ENCODE measurements at places on chromosomes 7 and 10.

DNA sequence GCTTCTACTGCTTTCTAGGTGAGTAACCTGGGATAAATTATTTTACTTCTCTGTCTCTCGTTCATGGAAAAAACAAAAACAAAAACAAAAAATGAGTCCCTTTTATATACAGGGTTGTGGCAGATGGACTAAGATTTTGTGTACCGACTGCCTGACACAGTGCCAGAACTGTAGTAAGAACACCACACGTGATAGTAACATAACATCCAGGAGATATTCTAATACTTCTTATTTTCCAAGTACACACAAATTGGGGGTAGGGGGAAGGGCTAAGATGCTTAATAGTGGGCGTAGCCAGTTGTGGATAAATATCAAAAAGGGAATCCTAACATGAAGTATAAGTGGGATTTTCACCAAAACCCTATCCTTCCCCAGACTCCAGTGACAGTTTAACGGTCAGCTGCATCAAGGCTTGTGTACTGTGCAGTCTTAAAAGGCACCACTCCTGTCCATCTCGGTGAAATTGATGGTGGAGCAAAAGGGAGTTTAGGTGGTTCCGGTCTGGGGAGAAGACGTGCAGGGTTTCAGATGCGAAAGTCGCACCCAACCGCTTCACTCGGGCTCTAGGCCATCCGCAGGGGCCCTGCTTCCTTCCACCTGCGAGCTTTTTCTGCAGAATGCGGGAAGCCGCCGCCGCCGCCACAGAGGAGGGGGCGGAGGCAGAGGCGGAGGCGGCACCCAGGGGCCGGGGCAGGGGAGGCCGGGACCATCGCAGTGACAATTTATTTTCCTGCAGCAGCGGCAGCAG is at the start of gene STAMBPL1:
TSS of gene STAMBPL1 (plus strand) at position 712 of the 748 bp plus-strand sequence. CDS start 21,464 bp downstream, outside the sequence.
- DNase-seq = no peak

DNA sequence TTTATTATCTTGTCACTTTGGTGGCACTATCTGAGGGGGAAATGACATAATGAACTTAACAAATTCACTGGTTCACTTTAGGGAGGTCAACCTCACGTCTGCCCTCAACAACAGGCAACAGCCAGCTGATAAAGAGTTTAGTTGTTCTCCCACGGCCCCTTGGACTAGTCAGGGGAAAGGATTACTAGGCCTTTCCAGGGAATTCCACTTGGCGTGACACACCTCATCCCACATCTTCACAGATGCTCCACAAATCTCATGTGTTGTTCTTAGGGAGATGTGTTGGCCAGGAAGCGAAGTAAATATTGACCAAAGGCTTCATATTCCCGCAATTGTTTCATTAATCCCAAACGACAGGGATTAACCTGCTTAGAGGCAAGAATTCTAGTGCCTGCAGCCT is 183.5 kb upstream of the CDCA7L start:
- DNase-seq = no peak

GRCh38 chr10:111634191-111634590 is 549.4 kb downstream of the GPAM start:
- no peak for DNase-seq

- DNase-seq = no peak
These were observed 82.5 kb downstream of the ZNF467 start for GRCh38 chr7:149690688-149691446.

DNA sequence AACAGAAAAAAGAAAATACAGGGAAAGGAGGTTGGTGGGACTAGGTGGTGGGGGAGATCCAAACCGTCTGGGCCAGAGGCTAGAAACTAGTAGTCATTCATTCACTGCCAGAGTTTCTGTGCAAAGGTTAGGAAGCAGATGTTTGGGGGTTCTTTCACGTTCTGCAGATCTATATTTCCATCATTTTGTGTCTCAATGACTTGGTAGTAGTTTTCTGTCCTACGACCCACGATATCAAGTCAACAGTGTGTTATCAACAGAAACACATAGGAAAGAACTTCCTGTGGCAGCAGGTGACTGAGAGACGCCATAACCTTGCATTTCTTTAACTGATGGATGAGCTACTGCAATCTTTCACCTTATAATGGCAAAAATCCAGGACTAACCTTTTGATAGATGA is 1.8 kb downstream of the CEP55 start:
- no peak for DNase-seq

DNA sequence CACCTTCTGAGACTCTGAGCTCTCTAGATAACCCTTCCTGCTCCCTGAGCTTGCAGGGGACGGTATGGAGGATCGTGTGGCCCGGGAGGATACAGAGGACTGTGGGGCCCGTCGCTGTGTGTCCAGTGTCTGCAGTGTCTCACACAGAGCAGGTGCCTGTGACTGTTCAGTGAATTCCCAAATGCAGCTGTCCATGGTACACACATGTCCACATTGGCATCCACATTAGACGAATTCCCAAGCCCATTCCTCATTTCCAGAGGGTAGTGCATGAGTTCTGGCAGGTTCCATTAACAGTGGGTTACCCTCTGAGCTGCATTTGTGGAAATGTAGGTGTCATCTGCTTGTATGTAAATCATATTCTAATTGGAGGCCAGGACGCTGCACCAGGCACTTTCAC is 39.5 kb downstream of the WDFY4 start:
- no peak for DNase-seq

- DNase-seq = no peak
These were observed 41.5 kb upstream of the PPP3CB start for GRCh38 chr10:73537288-73537687.

GRCh38 chr10:10956681-10957542 is 60.8 kb upstream of the CELF2 start:
- DNase-seq = no peak

- DNase-seq = no peak
These were observed 9.2 kb downstream of the SP8 start for GRCh38 chr7:20777377-20778062.

DNA sequence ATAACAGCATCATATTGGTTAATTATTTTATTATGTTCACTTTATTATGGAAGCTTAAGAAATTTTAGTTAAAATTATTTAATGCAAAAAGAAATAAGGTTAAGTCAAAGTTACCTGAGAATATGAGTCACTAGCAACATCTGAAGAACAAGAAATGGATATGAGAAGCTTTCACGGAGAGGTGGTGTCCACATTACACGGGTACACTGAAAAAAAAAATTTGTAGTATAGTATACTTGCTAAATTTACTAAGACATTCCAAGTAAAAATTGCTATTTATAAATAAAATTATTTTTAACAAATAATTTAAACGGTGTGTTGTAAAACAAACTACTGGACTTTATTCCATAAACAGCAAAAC is 63.9 kb downstream of the DPY19L1 start:
- DNase-seq = no peak

DNA sequence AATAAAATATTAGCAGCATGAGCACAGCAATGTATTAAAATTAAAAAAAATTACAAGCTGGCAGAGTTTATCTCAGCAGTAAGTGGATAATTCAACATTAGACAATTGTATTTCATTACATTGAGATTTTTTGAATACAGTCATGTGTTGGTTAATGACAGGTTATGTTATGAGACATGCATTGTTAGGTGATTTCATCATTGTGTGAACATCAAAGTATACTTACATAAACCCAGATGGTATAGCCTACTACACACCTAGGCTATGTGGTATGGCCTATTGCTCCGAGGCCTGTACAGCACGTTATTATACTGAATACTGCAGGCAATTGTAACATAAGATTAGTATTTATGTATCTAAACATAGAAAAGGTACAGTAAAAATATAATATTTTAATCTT is 29.7 kb downstream of the CCDC6 start:
- DNase-seq = no peak

DNA sequence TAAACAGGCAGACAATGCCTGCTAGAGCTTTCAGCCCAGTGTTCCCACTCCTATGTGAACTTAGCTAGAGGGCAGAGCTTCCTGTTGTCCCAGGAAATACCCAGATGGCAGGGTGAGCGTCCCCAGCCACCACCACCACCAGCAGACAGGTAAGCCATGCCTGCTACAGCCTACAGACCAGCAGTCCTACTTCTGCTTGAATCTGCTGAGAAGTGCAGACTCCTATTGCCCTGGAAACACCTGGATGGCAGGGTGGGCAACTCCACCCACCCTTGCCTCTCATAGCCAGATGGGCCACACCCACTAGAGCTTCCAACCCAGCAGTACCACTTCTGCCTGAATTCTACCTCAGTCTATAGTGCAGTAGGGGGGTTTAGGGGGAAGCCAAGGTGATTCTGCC is 64.4 kb downstream of the FBXL13 start:
- no peak for DNase-seq

DNA sequence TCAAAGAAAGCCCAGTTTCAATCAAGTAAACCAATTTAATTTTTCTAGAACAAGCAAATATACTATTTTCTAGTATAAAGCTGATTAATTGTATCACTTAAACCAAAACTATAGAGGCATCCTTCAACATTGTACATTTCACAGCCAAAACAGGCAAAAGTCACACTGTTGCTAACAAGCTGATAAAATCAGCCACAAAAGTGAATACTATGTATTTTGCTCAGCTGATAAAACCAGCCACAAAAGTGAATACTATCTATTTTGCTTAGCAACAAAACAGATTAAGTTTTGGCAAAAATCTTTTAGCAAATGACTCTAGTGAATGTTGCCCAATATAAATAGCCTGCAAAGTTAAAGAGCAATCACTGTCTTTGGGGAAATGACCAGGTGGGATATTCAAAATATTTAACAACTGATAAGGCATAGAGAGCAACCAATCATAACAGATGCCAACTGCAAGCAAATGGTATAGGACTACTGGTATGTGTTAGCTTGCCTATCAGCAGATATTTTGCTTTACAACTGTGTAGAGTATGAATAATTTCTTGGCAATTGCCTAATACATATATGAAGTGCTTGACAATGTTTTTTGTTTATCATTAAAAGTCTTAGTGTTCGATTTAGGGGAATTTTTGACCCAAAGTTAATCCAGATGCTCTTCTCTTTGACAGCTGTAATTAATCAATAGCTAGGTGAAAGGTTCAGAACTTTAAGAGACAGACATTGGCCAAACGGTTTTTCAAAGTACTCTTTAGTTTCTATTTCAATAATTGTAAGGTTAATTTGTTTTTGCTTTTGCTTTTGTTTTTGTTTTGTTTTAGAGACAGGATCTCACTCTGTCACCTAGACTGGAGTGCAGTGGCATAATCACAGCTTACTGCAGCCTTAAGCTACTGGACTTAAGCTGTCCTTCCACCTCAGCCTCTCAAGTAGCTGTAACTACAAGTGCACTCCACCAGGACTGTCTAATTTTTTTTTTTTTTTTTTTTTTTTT is 44.4 kb upstream of the SP4 start:
- DNase-seq = no peak

GRCh38 chr7:101553018-101553770 is 75.9 kb downstream of the MYL10 start:
- DNase-seq = no peak

- DNase-seq = peak; percentile 65
These were observed 128.4 kb downstream of the RGS10 start for GRCh38 chr10:119414081-119414611.

GRCh38 chr7:28038175-28038797 is 142.3 kb downstream of the JAZF1 start:
- DNase-seq = no peak

- no peak for DNase-seq
These were observed 42.7 kb upstream of the PPP2R2D start for GRCh38 chr10:131858118-131858515.

- DNase-seq = no peak
These were observed 96.0 kb upstream of the GATA3 start for GRCh38 chr10:7958442-7958841.

DNA sequence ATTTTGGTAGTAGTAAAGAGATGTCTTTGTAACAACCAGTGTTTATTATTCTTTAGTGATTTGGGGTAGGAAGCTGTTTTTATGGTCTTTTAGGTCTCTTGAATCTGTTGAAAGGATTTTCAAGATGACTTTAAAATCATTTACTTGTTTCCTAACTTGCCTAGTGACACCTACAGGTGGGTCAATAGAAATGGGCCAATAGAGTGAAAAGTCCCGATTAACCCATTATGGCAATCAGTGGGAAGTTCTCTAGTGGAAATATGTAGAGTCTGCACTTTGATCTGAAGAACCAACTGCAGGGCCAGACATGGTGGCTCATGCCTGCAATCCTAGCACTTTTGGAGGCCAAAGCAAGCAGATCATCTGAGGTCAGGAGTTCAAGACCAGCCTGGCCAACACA is 374.7 kb upstream of the BMPER start:
- DNase-seq = no peak

- DNase-seq = no peak
These were observed 29.1 kb upstream of the CALD1 start for GRCh38 chr7:134750083-134751062.

- DNase-seq = no peak
These were observed 181.4 kb downstream of the ARID5B start for GRCh38 chr10:62082729-62083411.

DNA sequence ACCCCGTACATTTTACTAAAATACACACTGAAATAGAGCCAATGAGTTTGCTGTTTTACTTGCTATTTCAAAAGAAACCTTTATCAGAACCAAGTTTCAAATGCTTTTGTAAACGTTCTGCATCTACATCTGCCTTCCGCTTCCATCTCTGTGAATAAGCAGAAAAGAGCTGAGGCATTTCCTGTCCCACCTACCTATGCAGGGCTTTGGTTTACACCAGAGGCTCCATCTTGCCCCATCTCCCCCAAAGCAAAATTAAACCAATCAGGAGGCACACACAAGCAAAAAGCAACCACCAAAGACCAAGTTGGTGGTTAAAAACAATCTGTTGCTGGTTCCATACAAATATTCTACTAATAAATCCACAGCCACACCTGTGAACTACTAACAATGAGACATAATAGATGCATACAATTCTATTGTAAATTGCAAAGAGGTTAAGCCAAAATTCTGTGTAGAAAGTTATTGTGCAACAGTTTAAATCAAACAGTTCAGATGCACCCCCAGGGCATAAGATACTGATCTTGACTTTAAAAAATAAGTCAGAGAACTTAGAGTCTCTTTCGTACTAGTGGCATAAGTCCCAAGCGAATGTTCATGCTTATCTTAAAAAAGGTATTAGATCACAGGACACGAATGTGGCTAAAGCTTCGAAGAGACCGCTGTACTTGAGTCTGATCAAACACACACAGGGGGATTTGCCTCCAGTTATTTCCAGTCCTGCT is 83.9 kb downstream of the FGFR2 start:
- no peak for DNase-seq

GRCh38 chr7:81777697-81778096 is 7.8 kb upstream of the HGF start:
- DNase-seq = no peak

- no peak for DNase-seq
These were observed 13.3 kb downstream of the DIP2C start for GRCh38 chr10:676178-676577.

GRCh38 chr7:11232462-11232861 is 258.8 kb downstream of the PHF14 start:
- DNase-seq = no peak

GRCh38 chr10:70916241-70916640 is 27.9 kb upstream of the PCBD1 start:
- no peak for DNase-seq

DNA sequence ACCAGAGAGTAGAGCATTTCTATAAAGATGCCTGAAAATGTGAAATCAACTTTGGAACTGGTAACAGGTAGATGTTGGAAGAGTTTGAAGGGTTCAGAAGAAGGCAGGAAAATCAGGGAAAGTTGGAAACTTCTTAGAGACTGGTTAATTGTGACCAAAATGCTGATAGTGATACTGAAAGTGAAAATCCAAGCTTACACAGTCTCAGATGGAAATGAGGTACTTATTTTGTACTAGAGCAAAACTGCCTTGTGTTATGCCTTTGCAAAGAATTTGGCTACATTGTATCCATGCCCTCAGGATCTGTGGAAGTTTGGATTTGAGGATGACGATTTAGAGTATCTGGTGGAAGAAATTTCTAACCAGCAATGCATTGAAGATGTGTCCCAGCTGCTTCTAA is 430.6 kb upstream of the KCND2 start:
- DNase-seq = no peak
